ENCODE measurements at places on chromosomes 1 and 21. TPM values are rescaled to one million over a fixed set of nuclear protein-coding genes. Genes with fewer than 3 reads are reported as not detected.

GRCh38 chr1:3857791-3858129, 484 bp downstream of the DFFB start:
- DNase-seq: no peak

NID1 gene
- 45.0 TPM for total RNA-seq

ZNF124 gene
- 16.6 TPM for total RNA-seq

GRCh38 chr1:166971252-166971651, 4.1 kb downstream of the ILDR2 start:
- DNase-seq: no peak

DNA sequence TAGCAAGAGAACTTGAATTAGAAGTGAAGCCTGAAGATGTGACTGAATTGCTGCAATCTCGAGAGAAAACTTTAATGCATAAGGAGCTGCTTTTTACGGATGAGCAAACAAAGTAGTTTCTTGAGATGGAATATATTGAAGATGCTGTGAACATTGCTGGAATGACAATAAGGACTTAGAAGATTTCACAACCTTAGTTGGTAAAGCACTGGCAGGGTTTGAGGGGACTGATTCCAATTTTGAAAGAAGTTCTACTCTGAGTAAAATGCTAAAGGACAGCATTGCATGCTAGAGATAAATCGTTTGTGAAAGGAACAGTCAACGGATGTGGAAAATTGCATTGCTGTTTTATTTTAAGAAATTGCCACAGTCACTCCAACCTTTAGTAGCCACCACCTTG, 69.5 kb downstream of the GDAP2 start:
- DNase-seq: no peak
